Osteocyte (in vitro differentiated cells): ENCODE measurements at places on chromosomes 4 and X.

- DNase-seq = no peak
These were observed 31.1 kb downstream of the SULT1E1 start for GRCh38 chr4:69828828-69829227.

- DNase-seq = no peak
These were observed 130.4 kb upstream of the RADX start for GRCh38 chrX:106481341-106481740.

GRCh38 chrX:123876844-123877243, 17.0 kb downstream of the XIAP start:
- no peak for DNase-seq

GRCh38 chr4:54229631-54230483, 764 bp downstream of the PDGFRA start:
- DNase-seq = no peak

- DNase-seq = no peak
These were observed 16.9 kb downstream of the SPINK2 start for GRCh38 chr4:56804551-56804950.

GRCh38 chr4:141439223-141439622, 197.2 kb upstream of the IL15 start:
- DNase-seq = no peak

DNA sequence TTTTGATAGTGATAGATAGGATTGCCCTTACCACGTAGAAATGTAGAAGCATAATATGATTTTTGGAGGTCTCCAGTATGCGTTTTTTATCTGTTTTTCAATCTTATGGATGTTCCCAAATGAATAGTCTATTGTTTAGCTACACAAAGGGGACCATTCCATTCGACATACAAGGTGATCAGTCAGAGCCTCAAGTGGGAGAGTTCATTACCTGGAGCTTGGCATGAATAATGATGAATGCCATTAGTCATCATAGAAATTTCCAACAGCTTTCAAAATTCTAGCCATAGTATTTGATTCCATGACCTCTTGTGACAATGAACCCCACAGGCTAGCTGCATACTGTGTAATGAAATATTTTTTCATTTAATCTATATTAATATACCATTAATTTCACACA, 123.6 kb downstream of the PDHA2 start:
- no peak for DNase-seq

DNA sequence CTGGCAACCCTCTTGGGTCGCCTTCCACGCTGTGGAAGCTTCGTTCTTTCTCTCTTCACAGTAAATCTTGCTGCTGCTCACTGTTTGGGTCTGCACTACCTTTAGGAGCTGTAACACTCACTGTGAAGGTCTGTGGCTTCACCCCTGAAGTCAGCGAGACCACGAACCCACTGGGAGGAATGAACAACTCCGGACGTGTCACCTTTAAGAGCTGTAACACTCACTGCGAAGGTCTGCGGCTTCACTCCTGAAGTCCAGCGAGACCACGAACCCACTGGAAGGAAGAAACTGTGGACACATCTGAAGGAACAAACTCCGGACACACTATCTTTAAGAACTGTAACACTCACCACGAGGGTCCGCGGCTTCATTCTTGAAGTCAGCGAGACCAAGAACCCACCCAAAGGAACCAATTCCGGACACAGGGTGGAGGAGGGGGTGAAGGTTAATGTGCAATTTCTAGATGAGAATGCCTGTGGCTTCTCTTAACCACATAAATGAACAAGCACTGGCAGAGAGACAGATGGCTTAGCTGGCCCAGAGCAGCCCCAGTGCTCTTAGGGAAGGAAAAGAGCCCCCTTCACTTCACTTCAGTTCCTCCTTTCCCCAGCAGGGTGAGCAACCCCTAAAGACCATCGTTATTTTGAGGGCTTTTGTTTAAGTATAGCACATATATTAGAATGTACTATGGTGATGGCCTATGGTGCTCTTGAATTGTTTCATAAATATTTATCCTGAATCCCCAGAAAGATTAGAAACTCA, 73.0 kb downstream of the LUZP4 start:
- no peak for DNase-seq

GRCh38 chr4:156971676-156972378, at the start of gene PDGFC:
TSS of gene PDGFC (minus strand) at chr4:156971799. CDS start at chr4:156970903, 896 bp downstream.
- peak; percentile 91 for DNase-seq

- no peak for DNase-seq
These were observed 61.6 kb upstream of the TMEM33 start for GRCh38 chr4:41873380-41874295.

- no peak for DNase-seq
These were observed 14.8 kb downstream of the PRSS12 start for GRCh38 chr4:118337954-118338353.

- no peak for DNase-seq
These were observed 25.7 kb downstream of the GASK1B start for GRCh38 chr4:158147151-158147550.

GRCh38 chr4:48167538-48168263, 33.7 kb upstream of the TXK start:
- DNase-seq = no peak

DNA sequence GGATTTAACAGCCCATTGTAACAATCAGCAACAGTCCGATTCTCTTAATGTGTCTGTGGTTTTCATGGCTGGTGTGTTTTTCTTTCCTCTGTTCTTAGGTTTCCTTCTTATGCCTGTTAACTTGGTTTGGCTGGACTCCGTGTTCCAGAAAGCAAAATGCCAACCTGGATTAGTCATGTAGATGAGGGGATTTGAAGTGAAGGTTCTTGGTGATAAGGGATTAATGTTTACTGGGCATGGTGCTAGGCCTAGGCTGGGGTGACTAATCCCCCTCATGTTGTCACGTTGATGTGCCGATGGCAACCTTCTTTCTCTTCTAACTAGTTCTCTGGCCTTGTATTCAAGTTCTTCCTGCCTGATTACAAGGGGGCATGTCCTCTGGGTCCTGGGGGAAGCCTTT, 85.9 kb downstream of the REPS2 start:
- DNase-seq = no peak

- no peak for DNase-seq
These were observed 22.4 kb upstream of the KIT start for GRCh38 chr4:54635318-54635717.
